Kidney (tissue), 22 donors: ENCODE measurements at places on chromosomes 6 and 20.

- H3K4me3 ChIP-seq: no peak overlapping the region
- H3K27me3 ChIP-seq: no peaks in the 10 kb centered on the region
- H3K4me1 ChIP-seq: no peaks in the 10 kb centered on the region
- no peak for DNase-seq
Measured at GRCh38 chr6:116384727-116385458, 14.1 kb downstream of the DSE start.

DNA sequence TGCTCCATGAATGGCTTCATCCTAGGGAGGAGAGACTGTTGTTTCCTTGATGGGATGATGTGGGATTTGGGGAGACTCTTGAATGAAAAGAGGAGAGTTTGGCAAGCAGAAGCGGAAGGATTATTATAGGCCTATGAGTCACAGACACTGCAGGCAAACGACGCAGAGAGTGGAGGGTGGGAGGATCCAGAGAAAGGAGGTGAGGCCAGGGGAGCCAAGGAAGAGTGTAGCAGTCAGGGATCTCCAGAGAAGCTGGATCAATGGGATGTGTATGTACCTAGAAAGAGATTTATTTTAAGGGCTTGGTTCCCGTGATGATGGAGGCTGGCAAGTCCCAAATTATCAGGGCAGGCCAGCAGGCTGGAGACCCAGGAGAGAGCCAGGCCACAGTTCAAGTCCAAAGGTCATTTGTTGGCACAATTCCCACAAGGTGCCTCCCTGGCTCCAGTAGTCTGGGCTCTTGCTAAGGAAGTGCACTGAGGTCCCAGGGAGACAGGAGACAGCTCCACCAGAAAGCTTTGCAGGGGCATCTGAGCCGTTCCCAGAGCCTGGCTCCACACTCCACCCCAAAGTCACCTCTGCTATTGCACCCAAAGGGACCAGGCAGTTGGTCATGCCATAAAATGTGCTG is 76.0 kb downstream of the ADTRP start:
- no peaks in the 10 kb centered on the region for H3K4me1 ChIP-seq
- no peak overlapping the region for H3K27ac ChIP-seq
- H3K36me3 ChIP-seq: no peaks in the 10 kb centered on the region
- no peak overlapping the region for H3K4me3 ChIP-seq
- no peak for DNase-seq

DNA sequence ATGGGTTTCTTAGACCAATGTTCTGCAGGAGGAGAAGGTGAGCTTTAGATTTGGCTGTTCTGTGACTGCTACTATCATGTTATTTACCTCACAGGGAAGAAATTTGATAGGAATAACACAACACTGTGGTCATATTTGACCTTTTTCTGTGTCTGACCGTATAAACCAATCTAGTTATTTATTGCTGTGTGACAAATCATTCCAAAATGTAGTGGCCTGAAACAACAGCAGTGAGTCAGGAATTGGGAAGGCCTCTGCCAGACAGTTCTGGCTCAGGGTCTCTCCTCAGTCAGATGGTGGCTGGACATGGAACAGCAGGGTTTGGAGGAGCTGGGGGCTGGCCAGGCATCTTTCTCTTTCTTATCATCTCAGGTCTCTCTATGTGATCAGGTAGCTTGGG is 33.0 kb downstream of the RIPOR2 start:
- no peaks in the 10 kb centered on the region for H3K27me3 ChIP-seq
- no peaks in the 10 kb centered on the region for H3K36me3 ChIP-seq
- H3K4me1 ChIP-seq: no peaks in the 10 kb centered on the region

DNA sequence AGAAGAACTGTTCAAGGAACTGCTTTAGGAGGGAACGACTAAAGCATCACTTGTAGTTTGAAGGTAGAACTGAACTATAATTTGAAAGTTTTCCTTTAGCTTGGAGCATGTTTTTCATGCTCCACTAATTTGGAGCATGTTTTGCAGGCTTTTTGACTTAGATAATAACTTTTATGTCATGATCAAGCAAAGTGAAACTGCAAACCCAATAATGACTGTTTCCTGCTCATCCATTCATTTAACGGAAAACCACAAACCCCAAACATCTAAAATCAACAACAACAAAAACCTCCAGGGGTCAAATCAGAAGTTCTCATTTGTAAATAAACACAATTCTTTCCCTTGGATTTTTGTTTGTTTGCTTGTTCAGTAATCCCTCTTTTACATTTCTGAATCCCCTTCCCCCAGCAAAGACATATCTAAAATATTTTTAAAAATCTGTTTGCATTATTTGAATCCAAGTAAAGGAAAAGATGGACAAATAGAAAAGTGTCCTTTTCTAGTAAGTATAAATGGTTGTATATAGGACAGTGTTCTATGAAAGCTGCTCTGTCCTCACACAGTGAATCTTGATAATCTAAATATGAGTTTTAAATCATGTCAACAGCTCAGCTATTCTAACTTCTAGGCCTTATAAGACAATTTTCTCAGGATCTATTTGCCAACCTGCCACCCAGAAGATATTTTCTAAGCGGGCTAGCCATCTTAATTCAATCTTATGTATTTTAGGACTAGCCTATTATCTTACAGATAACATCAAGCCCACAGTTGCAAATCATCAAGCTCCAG is 2.6 kb downstream of the SIM1 start:
- peak overlapping the region; percentile 83 for H3K27ac ChIP-seq
- peak; percentile 52 for DNase-seq
- H3K27me3 ChIP-seq: peaks cover 76% of the 10 kb centered on the region
- peak overlapping the region; percentile 77 for H3K4me3 ChIP-seq
- H3K36me3 ChIP-seq: no peaks in the 10 kb centered on the region
